ENCODE measurements at places on chromosomes 5 and 9.

DNA sequence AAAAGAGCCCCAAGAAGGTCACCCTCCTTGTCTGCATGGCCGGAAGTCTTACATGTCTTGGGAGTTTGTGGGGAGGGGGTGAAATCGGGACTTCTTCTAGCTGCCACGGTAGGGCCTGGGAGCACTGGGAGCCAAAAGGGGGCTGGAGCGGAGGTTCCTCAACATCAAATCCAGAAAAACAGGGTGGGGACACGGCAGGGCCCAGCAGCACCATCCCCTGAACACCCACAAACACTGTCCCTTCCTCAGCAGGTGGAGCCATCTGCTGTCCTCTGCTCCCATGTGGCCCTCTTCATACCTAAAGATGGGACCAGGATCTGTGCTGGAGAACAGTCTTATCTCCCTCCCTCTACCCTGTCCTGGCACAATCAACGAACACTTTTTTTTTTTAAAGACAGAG is 2.7 kb downstream of the TERT start:
- no peaks in the 10 kb centered on the region for H3K27me3 ChIP-seq
- H3K36me3 ChIP-seq: no peaks in the 10 kb centered on the region
- peaks cover 6% of the 10 kb centered on the region for H3K4me1 ChIP-seq
- H3K27ac ChIP-seq: no peak overlapping the region

DNA sequence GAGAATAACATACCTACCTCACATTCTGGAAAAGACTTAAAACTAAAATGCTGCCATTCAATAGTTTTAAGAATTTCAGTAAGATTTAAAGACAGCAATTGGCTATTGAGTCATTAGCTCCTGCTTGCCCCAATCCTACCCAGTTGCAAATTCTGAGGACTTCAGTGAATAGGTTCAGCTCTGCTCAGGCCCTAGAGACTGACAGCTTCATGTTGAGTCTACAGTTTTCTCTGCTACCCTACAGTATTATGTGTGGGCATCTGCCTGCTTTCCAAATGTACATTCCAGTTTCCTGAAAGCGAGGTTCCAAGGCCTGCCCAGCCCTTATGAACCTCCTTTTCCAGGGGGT is 61.5 kb downstream of the ARSB start:
- no peak overlapping the region for H3K4me3 ChIP-seq
- peaks cover 21% of the 10 kb centered on the region for H3K4me1 ChIP-seq
- no peak for DNase-seq
- H3K36me3 ChIP-seq: no peaks in the 10 kb centered on the region
- H3K27ac ChIP-seq: no peak overlapping the region
- H3K27me3 ChIP-seq: no peaks in the 10 kb centered on the region

DNA sequence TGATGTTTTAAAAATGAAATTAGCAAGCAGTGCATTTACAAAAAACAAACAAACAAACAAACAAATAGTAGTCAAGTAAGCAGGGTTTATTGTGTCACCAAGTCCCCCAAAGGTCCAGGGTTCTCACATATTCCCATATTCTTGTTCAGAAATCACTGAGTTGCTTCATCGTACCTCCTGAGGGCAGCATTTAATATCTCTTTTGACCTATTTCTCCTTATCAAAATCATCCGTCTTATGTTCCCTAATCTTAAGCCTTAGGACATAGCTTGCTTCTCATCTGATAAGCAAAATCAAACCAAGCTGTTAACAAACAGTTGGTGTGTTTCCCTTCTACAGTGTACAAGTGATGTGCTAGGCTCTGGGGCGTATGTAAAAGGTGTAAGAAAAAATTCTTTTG is 109.5 kb upstream of the MAN2A1 start:
- H3K4me1 ChIP-seq: no peaks in the 10 kb centered on the region
- H3K4me3 ChIP-seq: no peak overlapping the region
- H3K36me3 ChIP-seq: no peaks in the 10 kb centered on the region
- H3K27ac ChIP-seq: no peak overlapping the region
- DNase-seq: no peak

GRCh38 chr9:82295181-82295580 is 306.6 kb downstream of the SPATA31D1 start:
- no peak overlapping the region for H3K27ac ChIP-seq
- no peak for DNase-seq
- H3K27me3 ChIP-seq: no peaks in the 10 kb centered on the region
- H3K36me3 ChIP-seq: no peaks in the 10 kb centered on the region
- H3K4me3 ChIP-seq: no peak overlapping the region
- no peaks in the 10 kb centered on the region for H3K4me1 ChIP-seq

- H3K27me3 ChIP-seq: no peaks in the 10 kb centered on the region
- no peaks in the 10 kb centered on the region for H3K36me3 ChIP-seq
- H3K4me1 ChIP-seq: no peaks in the 10 kb centered on the region
- no peak for DNase-seq
- no peak overlapping the region for H3K4me3 ChIP-seq
Measured at GRCh38 chr5:73999297-73999696, 373.3 kb downstream of the ARHGEF28 start.

DNA sequence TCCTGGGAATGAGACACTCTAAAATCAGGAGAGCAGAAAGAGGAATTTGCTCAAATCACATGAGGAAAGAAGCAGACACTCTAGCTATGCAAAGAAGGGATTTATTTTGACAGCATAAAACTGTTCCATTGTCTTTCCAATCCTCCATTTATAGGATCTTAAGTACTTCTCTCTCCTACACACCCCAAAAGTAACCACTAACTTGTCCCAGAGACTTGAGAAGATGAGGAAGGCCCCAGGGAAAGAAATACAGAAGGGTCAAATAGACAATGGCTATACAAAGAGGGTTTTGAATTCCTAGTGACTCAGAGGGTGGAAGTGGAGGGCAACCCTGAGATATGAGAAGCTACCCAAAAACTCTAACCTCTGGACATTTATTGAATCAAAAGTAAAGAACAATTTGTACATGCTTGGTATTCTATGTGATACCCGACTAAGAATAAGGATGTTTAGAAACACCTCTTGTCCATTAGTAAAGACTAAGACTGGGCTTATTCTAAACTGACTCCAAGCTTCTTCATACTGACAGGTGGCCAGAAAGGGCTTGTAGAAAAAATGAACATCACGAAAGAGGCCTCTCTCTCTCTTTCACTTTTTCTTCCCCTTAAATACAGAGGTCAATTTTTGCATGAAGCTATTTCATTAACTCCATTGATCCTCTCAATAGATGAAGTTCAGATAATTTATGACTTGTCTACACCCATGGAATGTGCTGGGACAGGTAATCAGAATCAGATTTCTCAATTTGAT is 20.6 kb downstream of the DMAC1 start:
- H3K27me3 ChIP-seq: no peaks in the 10 kb centered on the region
- no peaks in the 10 kb centered on the region for H3K4me1 ChIP-seq
- H3K36me3 ChIP-seq: no peaks in the 10 kb centered on the region
- no peak for DNase-seq
- H3K4me3 ChIP-seq: no peak overlapping the region
- H3K27ac ChIP-seq: no peak overlapping the region

DNA sequence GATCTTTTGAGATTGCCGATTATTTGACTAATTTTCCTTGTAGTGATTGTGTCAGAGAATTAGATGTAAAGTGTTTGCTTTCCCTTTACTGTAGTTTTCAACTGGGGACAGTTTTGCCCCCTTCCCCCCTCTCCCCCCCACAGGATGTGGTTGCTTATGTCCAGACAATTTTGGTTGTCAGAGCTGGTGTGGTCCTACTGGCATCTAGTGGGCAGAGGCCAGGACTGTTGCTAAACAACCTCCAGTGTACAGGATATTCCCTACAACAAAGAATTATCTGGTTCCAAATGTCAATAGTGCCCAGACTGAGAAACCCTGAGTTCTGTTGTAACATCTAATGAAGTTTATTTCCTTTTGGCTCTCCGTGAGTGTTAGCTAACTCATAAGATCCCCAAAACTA is 20.0 kb downstream of the TMEFF1 start:
- H3K4me1 ChIP-seq: no peaks in the 10 kb centered on the region
- H3K36me3 ChIP-seq: no peaks in the 10 kb centered on the region
- no peak for DNase-seq
- no peaks in the 10 kb centered on the region for H3K27me3 ChIP-seq

GRCh38 chr5:150593593-150593992 is 46.9 kb upstream of the SYNPO start:
- H3K4me3 ChIP-seq: no peak overlapping the region
- no peak for DNase-seq
- H3K27me3 ChIP-seq: no peaks in the 10 kb centered on the region
- peaks cover 60% of the 10 kb centered on the region for H3K4me1 ChIP-seq

- H3K27ac ChIP-seq: peak overlapping the region; percentile 66
- DNase-seq: peak; percentile 36
- no peaks in the 10 kb centered on the region for H3K27me3 ChIP-seq
- no peak overlapping the region for H3K4me3 ChIP-seq
- H3K36me3 ChIP-seq: no peaks in the 10 kb centered on the region
Measured at GRCh38 chr5:54007827-54008777, 302.3 kb downstream of the ARL15 start.

DNA sequence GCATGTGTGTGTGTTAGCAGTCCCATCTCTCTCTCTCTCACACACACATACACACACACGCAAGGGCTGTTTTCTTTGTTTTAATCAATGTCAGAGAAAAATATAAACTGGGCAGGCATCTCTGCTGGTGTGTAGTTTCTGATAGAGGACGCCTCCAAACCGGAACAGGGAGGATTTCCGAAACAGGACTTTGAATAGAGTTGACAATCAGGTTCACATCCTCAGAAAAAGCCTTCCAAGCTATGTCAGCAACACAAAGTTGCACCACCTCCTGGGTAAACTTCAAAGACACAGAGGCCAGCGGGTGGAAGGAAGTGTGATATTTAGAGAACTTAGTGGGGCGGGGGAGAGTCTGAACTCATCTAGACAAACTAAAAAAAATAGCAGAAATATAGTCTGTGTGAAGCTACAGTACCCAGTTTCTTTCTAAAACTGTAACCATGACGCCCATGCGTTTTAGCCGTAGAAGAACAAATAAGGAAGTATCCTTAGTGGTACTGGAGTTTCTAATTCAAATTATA is 1.2 kb downstream of the ST8SIA4 start:
- DNase-seq: no peak
- H3K27me3 ChIP-seq: no peaks in the 10 kb centered on the region

GRCh38 chr9:110129425-110129824 is 78.5 kb downstream of the C9orf152 start:
- H3K4me3 ChIP-seq: no peak overlapping the region
- no peak for DNase-seq
- H3K27ac ChIP-seq: peak overlapping the region; percentile 97
- H3K27me3 ChIP-seq: no peaks in the 10 kb centered on the region

GRCh38 chr5:132461569-132462070 is 29.0 kb downstream of the IRF1 start:
- peaks cover 24% of the 10 kb centered on the region for H3K4me1 ChIP-seq
- no peaks in the 10 kb centered on the region for H3K36me3 ChIP-seq
- H3K4me3 ChIP-seq: no peak overlapping the region
- H3K27ac ChIP-seq: no peak overlapping the region
- no peaks in the 10 kb centered on the region for H3K27me3 ChIP-seq

DNA sequence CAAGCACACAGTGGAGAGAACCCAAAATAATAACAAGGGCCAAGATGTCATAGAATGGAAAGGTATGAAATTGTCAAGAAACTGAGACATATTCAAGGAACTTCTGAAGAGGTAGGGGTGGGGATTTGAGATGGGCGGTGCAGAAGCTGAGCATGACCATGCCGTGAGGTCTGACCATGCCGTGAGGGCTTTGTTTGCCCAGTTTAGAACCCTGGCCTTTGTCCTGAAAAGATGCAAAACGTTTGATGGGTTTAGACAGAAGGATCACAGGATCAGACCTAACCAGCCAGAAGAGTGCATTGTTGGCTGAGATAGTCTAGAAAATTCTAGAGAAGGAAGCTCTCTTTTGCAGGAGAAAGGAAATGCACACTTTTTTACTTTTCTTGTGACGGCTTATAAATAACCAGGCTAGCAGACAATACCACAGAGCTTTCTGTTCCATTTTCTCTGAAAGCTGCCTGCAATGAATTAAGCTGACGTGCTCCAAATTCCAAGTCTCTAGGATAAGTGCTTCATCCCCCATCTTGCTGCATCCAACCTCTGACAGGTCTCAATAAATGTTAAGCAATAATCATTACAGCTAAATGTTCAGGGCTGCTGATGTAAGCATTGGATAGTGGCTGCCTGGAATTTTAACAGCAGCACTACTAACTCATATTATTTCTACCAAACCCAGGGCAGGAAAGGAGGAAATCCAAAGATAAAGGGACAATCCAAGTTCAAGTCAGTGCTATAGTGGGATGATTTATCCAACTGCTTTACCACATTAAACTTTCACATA is 110.9 kb upstream of the IL6ST start:
- H3K27ac ChIP-seq: no peak overlapping the region
- DNase-seq: no peak
- H3K4me1 ChIP-seq: peaks cover 32% of the 10 kb centered on the region
- no peaks in the 10 kb centered on the region for H3K27me3 ChIP-seq
- no peaks in the 10 kb centered on the region for H3K36me3 ChIP-seq

DNA sequence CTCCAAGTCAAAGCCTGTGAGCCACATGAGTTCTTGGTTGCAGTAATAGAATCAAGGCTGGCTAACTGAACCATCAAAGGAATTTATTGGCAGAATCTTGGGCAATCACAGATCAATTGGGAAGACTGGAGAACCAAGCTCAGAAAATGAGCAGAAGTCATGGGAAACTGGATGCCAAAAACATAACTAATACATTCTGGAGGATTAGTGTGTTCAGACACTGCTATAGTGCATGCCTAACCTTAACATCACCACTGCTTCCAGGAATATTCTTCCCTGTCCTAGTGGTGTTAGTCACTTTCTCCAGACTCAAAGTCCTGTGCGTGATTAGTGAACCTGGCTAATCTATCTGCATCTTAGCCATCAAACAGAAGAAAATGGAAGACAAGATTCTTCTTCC is 843.7 kb downstream of the EFNA5 start:
- H3K36me3 ChIP-seq: no peaks in the 10 kb centered on the region
- no peak for DNase-seq
- peaks cover 12% of the 10 kb centered on the region for H3K4me1 ChIP-seq
- no peaks in the 10 kb centered on the region for H3K27me3 ChIP-seq
- no peak overlapping the region for H3K4me3 ChIP-seq
- H3K27ac ChIP-seq: no peak overlapping the region

GRCh38 chr5:13708432-13708831 is 236.1 kb downstream of the DNAH5 start:
- no peaks in the 10 kb centered on the region for H3K27me3 ChIP-seq
- H3K36me3 ChIP-seq: no peaks in the 10 kb centered on the region
- H3K4me3 ChIP-seq: no peak overlapping the region
- peaks cover 6% of the 10 kb centered on the region for H3K4me1 ChIP-seq
- no peak for DNase-seq

DNA sequence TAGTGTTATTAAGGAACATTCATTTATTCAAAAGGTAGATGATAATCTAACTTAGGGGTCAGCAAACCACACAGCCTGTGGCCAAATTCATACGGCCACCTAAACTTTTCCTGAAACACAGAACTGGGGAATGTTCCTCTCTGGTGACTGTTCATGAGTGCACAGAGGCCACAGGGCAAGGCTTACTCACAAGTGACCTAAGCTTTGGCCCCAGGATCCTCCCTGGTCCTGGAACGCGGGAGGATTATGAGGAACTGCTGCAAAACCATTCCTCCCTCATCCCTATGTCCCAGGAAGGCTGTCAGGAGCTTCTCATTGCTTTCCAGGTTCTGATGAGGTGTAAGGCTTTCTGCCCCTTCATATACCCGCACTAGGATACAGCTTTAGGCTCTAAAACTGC is 397.6 kb downstream of the SEMA5A start:
- H3K27me3 ChIP-seq: no peaks in the 10 kb centered on the region
- H3K4me3 ChIP-seq: no peak overlapping the region
- H3K4me1 ChIP-seq: no peaks in the 10 kb centered on the region
- no peaks in the 10 kb centered on the region for H3K36me3 ChIP-seq

Data from Caco-2 (cell line).